IMR-90 (cell line): ENCODE measurements at places on chromosomes 6 and 20.
A peak's percentile ranks its signal among the peaks of the same experiment; 100 is the strongest.

DNA sequence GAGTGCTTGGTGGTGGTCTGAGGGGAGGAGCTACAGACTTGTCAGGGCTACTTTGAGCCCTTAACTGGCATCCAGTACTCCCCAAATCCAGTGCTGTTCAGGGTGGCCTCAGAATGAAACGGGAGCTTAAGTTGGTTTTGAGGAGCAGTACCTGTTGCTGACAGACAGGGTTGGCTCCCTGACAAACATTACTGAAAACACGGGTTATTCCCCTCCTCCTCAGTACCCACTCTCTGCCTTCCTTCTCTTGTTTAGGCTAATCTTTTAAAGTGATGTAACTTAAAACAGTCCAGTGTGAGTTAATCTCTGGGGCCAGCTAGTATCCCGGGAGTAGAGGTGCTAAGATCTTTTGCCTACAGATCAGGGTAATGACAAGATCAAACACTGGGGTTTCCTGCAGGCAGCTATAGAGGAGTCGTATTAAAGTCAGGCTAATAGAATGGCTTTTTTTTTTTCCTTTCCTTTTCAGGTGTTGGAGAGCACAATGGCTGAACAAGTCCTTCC is 3.7 kb downstream of the TNFAIP3 start:
- DNase-seq, result peak; percentile 31

DNA sequence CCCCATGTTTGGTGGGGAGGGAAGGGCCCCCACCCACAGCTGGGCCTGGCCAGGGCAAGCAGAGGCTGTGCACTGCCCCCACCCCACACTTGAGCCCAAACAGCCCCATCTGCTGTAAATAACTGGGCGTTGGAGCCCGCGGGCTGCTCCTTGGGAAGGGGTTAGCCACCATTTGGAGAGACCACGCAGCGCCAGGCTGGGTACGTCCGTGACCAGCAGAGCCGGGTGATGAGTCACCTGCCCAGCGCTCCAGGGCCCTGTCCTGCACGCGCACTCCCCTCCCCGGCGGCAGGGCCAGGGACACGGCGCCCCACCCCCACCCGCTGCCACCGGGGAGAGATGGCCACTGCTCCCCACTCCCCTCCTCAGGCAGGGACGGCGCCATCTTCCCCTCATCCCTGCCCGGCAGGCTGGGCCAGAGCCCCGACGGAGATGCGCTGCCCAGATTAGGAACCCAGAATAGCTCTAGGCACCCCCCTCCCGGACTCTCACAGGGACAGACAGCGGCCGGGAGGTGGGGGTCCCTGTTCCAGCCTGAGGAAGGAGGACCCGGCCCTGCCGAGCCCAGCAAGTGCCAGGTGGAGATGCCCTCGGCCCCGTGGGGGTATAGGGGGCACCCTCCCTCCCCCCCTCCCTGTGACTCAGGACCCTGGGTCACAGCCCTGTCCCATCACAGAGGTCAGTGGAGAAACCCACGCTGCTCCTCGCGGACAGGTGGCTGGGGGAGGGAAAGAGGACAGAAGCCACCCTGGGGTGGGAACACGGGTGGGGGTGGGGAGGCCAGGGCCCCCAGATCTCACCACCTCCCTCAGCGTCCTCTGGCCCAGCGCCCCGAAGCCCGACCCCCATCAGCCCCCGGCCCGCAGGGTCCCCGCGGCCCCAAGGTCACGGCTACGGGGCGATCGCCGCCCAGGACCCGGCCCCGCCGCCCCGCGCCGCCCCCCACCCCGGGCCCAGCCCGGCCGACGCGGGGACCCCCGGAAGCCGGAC is 642 bp downstream of the EEF1A2 start:
- peak; percentile 36 for DNase-seq

DNA sequence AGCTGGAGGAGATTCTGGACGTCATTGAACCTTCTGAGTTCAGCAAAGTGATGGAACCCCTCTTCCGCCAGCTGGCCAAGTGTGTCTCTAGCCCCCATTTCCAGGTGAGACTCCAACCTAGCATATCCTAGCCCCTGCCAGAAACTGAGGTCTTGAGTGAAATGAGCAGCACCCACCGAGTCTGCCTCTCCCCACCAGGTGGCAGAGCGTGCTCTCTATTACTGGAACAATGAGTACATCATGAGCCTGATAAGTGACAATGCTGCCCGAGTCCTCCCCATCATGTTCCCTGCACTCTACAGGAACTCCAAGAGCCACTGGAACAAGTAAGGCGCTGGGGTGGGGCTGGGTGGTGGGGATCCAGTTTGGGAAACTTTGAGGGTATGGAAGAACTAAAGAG is 4.6 kb downstream of the MEA1 start:
- DNase-seq, result peak; percentile 27

- DNase-seq, result peak; percentile 67
These were observed 104.6 kb upstream of the EXOC2 start for GRCh38 chr6:797479-798077.

DNA sequence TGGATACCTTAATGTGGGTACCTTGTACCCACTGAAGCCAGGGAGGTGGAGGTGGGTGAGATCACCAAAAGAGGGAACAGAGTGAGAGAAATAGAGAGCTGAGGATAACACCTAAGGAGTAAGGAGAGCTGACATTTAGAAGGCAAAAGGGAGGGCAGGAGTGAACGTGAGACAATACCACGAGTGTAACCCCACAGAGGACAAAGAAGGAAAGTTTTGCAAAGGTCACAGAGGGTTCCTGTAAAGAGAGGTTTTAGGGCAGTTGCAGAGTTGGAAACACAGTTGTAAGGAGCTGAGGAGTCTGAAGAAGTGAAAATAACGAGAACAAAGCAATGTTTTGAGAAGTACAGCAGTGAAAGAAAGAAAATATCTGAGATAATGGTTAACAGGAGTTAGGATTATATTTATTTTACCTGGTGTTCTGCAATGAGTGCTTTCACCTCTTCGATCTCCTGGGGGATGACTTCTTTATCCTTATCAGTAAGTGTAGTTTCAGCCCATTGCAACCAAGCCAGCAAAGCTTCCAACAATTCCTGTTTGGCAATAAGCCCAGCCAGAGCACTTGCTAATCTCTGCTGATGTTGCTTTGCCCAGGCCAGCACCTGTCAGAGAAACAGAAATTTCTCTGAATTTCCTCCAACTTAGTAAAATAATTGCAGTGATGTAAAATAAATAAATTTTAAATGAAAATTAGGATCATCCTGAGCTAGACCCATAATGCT is 166.8 kb downstream of the DST start:
- DNase-seq, result peak; percentile 71

- no peak for DNase-seq
These were observed 42.3 kb downstream of the SLC35D3 start for GRCh38 chr6:136964398-136964797.

DNA sequence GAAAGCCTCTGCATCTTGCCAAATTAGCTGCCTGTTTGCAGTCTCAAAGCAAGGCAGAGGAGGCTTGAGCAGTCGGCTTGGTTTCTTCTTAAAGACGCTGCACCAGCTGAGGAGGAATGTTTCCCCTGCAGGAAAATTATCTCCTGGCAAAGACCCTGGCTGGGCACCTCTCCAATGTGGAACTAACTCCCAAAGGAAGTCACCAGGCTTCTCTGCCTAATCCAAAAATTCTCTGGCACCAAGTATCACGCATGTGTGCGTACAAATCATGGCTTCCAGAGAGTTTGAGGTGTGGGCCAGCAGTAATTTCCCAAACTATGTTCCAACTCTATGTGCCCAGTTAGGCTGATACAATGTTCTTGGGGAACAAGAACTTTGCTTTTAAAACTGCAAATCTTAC is 176.2 kb downstream of the KIF16B start:
- no peak for DNase-seq

DNA sequence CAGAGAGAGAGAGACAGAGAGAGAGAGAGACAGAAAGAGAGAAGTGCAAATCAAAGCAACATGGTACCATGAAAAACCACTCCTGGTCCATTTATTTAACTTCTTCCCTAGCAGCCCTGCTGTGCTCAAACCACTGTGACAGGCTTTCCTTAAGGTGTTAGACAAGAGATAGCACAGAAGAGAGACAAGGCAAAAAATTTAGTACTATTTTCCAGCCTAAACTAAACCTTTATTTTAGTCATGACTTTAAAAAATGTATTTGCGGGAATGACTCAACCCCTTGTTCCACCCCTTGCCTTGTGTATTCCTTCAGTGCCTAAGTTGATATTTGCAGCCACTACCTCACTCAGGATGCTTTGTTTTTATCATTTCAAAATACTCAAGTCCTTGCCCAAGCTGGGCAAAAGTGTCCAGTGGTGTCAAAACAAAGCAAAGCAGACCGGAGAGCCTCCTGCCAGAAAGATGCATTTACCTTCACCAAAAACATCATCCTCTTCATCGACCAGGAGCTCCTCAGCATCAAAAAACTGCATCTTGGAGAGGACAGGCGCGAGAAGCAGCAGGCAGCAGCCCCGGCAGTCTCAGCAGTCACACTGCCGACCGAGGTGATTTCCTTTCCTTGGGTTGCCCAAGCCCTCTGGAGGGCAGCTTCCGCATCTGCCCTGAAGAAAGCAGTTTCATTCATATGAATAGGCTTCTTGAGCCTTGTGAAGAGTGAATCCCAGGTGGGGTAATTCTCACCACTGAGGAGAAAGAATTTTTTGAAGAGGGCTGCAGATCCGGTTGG is at the start of gene RIPOR2:
Gene RIPOR2 (minus strand): TSS at position 595 of the 787 bp plus-strand sequence. CDS start 62 bp downstream, at position 533.
- DNase-seq, result peak; percentile 50

DNA sequence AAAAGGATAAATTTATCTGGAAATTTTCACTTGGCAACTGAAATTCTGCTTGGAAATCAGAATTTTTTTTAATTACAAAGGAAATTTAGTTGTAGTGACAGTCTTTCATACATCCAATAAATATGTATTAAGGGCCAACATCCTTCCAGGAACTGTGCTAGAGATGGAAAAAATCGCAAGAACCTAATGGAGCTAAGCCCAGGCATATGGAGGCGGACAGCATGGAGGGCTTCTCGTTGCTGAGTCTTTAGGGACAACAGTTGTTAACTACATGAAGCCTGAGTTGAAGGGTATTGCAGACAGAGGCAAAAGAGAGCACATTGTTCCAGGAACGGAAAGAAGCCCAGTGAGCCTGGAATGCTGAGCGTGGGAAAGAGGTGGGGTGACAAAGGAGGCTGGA is 208.9 kb downstream of the IBTK start:
- DNase-seq, result no peak

DNA sequence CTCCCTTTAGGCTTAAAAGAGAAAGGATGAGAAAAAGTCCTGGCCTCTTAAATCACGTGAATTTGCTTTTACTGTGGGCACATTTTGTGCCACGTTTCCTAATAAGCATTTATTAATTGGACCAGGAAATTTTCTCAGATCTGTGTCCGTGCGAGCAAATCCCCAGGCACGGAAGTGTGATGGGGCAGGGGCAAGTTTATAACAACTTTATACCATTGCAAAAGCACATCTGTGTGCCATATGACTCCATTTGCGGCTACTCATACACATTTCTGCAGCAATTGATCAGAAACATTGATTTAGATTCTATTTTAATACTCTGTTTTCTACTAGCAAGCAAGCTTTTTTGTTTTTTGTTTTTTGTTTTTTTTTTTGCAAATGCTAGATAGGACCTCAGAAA is 373.2 kb downstream of the TAF4 start:
- DNase-seq, result no peak

DNA sequence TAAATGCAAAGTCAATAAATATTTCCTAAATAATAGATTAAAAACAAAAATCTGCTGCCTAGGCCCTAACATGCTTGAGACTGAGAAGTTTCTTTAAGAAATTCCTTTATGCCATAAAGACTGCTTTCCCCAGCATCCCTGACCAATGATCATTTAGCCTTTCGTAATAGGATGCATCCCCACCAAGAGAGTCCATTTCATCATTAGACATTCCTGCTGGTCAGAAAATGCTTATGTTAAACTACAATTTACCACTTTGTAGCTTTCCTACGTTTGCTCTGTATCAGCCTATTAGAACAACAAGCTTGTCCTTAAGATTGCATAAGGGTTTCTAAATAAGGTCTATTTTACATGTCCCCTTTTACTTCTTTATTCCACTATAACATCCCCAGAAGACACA is 59.8 kb upstream of the HSF2 start:
- DNase-seq, result no peak

- no peak for DNase-seq
These were observed 531.9 kb downstream of the QKI start for GRCh38 chr6:163946437-163946836.

GRCh38 chr6:5084781-5085647 is at the start of gene PPP1R3G:
Gene PPP1R3G, plus strand, starts transcription at chr6:5085341. Its CDS starts 145 bp downstream, at chr6:5085486.
- peak; percentile 65 for DNase-seq

DNA sequence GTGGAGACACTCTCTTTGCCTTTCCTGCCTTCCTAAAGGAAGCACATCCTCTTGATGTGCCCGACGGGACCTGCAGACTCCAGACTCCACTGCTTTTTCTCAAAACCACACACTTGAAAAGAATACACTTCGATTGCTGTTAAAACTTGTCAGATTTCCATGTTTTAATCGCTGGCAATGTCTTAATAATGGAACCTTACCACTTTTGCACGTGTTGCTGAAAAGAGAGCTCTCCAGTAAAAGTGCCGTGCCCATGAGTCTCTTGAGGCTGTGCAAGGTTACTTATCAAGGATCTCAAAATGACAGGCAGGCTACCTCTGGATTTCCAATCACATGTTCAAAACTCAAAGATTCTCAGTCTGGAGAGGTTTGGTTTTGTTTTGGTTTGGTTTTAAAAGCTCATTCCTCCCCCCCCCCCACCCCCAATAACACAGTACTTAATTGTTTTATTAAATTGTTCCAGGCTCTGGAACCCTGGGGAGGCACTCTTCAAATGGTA is 12.0 kb upstream of the TFAP2A start:
- no peak for DNase-seq

- DNase-seq, result no peak
These were observed 40.4 kb upstream of the RAB23 start for GRCh38 chr6:57262488-57262887.

- DNase-seq, result no peak
These were observed 1.4 kb upstream of the AAR2 start for GRCh38 chr20:36234771-36235320.

DNA sequence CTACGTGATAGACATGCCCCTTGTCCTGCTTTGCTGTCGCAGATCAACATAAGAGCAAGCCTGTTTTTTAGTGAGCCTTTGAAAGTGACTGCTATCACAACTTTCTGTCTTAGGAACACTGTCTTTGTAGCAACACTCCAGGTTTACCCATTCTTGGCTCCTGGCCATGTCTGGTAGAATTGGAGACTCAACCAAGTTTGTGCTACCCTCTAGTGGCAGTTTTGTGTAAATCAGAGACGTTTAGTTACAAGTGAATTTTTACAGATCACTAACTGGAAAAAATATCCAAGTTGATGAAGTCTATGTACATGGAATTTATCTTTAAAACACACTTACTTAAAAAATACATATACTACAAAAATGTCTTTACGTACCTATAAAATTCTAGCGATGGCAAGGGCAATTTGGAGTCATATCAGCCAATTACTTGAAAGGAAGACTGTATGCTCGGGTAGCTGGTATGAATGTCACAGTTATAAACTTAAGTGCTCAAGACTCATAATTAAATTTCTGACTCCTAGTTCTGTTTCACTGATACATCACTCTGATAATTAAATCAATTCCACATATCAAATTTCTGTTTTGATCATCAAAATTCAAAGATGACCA is 101.4 kb downstream of the ADGB start:
- DNase-seq, result peak; percentile 83
